ENCODE measurements at places on chromosomes 12 and 14. TPM values are rescaled to one million over a fixed set of nuclear protein-coding genes. Genes with fewer than 3 reads are reported as not detected.
A peak's percentile ranks its signal among the peaks of the same experiment; 100 is the strongest.

- no peak overlapping the region for H3K4me3 ChIP-seq
- no peaks in the 10 kb centered on the region for H3K4me1 ChIP-seq
- no peak overlapping the region for H3K27ac ChIP-seq
- no peaks in the 10 kb centered on the region for H3K27me3 ChIP-seq
These were observed 100.5 kb downstream of the SLC38A4 start for GRCh38 chr12:46725332-46725731.

- no peaks in the 10 kb centered on the region for H3K4me1 ChIP-seq
- no peak for DNase-seq
- no peaks in the 10 kb centered on the region for H3K36me3 ChIP-seq
- H3K27me3 ChIP-seq, result no peaks in the 10 kb centered on the region
- H3K4me3 ChIP-seq, result no peak overlapping the region
These were observed 22.7 kb upstream of the GTF2A1 start for GRCh38 chr14:81243499-81243898.

DNA sequence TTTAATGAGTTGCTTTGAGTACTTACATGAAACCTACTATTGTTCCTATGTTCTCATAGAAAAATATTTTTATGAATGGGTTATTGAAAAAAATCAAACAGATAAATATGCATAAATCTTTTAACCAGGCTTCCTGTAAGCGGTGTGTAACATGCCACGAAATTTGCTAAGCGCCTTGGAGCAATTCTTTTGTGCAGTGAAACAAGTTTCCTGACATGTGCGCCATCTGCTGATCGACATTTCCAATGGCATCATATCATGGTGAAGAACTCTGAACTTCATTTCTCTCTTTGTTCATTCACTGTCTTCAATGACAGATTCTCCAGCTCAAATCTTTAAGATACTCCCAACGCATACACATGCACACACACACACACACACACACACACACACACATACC, 145.6 kb upstream of the NAV3 start:
- DNase-seq, result no peak
- no peaks in the 10 kb centered on the region for H3K27me3 ChIP-seq
- no peak overlapping the region for H3K27ac ChIP-seq
- H3K4me1 ChIP-seq, result no peaks in the 10 kb centered on the region
- H3K36me3 ChIP-seq, result no peaks in the 10 kb centered on the region
- peak overlapping the region; percentile 29 for H3K4me3 ChIP-seq

- H3K27me3 ChIP-seq, result no peaks in the 10 kb centered on the region
- no peak for DNase-seq
- H3K4me3 ChIP-seq, result no peak overlapping the region
- H3K36me3 ChIP-seq, result no peaks in the 10 kb centered on the region
- H3K4me1 ChIP-seq, result no peaks in the 10 kb centered on the region
These were observed 164.0 kb downstream of the FOXN3 start for GRCh38 chr14:89252887-89253532.

- no peaks in the 10 kb centered on the region for H3K27me3 ChIP-seq
- DNase-seq, result no peak
- no peak overlapping the region for H3K27ac ChIP-seq
- no peak overlapping the region for H3K4me3 ChIP-seq
- H3K36me3 ChIP-seq, result no peaks in the 10 kb centered on the region
These were observed 1092.1 kb upstream of the TMEM132C start for GRCh38 chr12:127174881-127175280.

- no peaks in the 10 kb centered on the region for H3K4me1 ChIP-seq
- DNase-seq, result no peak
- H3K27ac ChIP-seq, result no peak overlapping the region
- H3K4me3 ChIP-seq, result no peak overlapping the region
- no peaks in the 10 kb centered on the region for H3K27me3 ChIP-seq
These were observed 7.8 kb downstream of the PRPF39 start for GRCh38 chr14:45091710-45092109.

GRCh38 chr12:43692064-43692463, 66.5 kb downstream of the PUS7L start:
- DNase-seq, result no peak
- no peak overlapping the region for H3K27ac ChIP-seq
- H3K27me3 ChIP-seq, result no peaks in the 10 kb centered on the region
- no peaks in the 10 kb centered on the region for H3K36me3 ChIP-seq
- H3K4me3 ChIP-seq, result no peak overlapping the region

DNA sequence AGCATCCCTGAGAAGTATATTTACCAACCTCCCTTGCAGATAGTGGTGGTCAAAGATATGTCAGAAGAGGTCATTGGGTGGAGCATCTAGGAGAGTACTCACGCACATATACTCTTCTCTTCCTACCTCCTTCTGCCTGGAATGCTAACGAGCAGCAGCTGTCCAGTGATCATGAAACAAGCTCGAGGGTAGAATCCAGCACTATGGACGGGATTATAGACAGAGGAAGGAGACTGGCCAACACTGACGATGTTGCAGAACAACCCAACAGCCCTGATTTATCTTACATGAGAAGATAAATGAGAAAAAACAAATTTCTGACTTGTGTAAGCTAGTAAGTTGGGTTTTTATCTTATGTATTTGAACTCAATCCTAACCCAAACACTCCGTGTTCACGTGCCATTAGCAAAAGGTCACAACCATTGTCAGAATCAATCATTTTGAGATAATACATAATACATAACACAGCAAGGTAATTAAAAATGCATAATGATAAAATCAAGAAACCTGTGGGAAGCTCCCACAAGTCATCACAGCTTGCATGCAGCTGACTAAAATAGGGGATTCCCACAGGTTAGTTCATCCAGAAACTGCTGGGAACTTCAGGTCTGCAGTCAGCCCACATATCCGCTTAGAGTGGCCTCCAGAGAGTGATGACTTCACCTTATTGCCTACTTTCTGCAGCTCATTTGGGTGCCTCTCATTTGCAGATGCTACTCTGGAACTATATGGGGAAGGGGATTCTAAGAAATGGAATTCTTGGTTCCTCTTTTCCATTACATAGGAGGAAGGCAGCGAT, 36.3 kb upstream of the STK38L start:
- no peaks in the 10 kb centered on the region for H3K4me1 ChIP-seq
- no peaks in the 10 kb centered on the region for H3K36me3 ChIP-seq
- no peaks in the 10 kb centered on the region for H3K27me3 ChIP-seq
- DNase-seq, result no peak
- no peak overlapping the region for H3K27ac ChIP-seq
- no peak overlapping the region for H3K4me3 ChIP-seq

DNA sequence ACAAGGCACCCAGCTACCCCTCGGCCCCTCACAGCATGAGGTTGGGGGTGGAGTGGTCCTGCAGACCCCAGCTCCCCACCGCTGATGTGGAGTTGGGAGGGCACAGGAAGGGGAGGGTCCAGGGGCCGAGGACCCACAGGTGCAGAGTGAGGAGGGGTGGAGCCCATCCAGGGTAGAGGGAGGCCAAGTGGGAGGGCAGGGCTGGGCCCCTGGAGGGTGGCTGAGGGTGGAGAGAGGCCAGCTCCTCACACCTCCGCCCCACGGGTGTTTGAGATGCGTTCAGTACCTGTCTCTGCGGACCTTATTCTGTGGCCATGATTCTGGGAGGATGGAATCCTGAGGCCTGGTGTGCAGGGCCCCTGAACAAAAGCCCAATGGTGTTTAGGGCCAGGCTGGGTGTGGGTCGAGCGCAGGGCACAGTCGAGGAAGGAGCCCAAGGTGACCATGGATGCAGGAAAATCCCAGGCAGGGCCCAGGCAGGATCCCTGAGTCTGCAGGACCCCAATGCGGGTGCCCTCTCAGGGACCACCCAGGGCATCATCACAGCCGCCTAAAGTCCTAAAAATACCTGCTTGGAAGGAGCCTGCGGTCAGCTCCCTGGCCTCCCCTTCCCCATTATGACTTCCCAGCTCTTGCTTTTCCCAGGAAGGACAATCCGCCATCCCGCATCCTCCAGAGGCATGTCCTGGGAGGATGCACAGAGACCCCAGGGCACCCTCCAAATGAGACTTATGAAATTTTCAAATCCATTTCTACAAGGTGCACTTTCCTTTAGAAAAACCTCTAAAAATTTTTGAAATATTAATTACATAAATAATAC, 377.1 kb upstream of the SFSWAP start:
- no peaks in the 10 kb centered on the region for H3K4me1 ChIP-seq
- H3K27me3 ChIP-seq, result no peaks in the 10 kb centered on the region
- H3K4me3 ChIP-seq, result no peak overlapping the region

DNA sequence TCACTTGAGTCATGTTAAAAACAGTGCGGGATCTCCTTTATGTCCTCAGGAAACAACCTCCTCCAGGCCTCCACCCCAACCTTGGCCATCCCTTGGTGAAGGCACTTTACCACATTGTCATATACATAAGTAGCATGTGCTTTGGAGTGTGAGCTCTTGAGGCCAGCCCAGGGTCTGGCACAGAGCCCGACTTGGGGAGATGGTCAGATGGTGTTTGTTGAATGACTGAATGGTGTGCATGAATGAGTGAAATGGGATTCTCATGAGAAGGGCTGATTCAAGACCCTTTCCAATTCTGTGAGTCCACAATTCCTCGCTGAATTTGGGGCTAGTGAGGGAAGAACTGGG, 52.9 kb upstream of the DLK1 start:
- no peak overlapping the region for H3K4me3 ChIP-seq
- H3K27me3 ChIP-seq, result no peaks in the 10 kb centered on the region
- H3K27ac ChIP-seq, result no peak overlapping the region
- H3K36me3 ChIP-seq, result no peaks in the 10 kb centered on the region
- no peaks in the 10 kb centered on the region for H3K4me1 ChIP-seq
- DNase-seq, result no peak

DNA sequence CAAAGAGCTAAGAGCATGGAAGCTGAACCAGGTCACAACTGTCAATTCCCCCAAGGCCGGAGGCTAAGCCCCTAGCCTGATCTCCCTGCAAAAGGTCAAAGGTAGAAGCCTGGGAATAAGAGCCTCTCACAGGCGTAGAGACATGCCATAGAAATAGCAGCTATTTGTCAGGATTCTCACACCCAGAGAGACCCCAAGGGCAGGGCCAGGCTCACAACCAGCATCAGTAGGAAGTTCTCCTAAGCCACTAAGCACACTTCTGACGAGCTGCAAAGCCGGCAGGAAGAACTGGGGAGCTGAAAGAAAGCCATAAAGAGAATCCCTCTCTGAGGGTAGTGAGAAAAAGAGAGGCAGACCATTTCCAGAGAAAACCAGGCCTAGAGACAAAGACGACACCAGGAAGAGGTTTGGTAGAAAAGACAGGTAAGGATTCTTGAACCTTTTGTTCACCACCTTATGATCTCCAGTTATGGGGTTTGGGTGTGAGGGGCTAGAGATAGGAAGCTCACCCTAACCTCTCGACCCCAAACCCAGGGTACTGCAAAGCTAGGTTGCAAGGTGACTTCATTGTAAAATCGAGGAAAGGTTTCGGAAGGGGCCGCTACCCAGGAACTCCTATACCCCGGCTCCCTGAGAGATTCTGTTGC, 1.0 kb downstream of the SMARCC2 start:
- no peak for DNase-seq
- H3K36me3 ChIP-seq, result no peaks in the 10 kb centered on the region
- peaks cover 13% of the 10 kb centered on the region for H3K4me1 ChIP-seq

DNA sequence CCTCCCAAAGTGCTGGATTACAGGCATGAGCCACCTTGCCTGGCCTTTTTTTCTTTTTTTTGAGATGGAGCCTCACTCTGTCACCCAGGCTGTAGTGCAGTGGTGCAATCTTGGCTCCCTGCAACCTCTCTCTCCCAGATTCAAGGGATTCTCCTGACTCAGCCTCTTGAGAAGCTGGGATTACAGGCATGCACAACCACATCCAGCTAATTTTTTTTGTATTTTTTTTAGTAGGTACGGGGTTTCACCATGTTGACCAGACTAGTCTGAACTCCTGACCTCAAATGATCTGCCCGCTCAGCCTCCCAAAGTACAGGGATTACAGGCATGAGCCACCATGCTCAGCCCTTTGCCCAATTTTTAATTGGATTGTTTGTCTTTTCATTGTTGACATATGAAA, 58.0 kb downstream of the SINHCAF start:
- H3K27me3 ChIP-seq, result no peaks in the 10 kb centered on the region
- H3K4me3 ChIP-seq, result no peak overlapping the region
- no peaks in the 10 kb centered on the region for H3K36me3 ChIP-seq
- H3K27ac ChIP-seq, result no peak overlapping the region
- H3K4me1 ChIP-seq, result no peaks in the 10 kb centered on the region

DNA sequence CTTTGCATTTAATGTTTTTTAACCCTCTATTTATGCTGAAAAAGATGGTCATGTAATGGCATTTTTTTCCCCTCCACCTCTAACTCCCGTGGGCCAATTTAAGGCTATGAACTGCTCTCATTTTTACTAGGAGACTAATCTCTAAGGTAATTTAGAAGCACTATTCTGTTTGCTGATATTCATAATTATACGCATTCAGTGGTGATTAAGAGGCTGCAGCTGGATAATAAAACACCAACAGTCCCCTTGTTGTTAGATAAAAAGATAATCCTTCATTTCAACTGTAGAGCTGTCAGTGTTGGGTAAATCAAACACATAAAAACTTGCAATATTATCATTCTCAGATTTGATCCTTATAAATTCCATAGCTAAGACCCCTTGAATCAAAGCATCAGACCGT, 8.9 kb downstream of the MYO1H start:
- no peak for DNase-seq
- no peaks in the 10 kb centered on the region for H3K4me1 ChIP-seq
- no peak overlapping the region for H3K27ac ChIP-seq
- no peaks in the 10 kb centered on the region for H3K27me3 ChIP-seq

DNA sequence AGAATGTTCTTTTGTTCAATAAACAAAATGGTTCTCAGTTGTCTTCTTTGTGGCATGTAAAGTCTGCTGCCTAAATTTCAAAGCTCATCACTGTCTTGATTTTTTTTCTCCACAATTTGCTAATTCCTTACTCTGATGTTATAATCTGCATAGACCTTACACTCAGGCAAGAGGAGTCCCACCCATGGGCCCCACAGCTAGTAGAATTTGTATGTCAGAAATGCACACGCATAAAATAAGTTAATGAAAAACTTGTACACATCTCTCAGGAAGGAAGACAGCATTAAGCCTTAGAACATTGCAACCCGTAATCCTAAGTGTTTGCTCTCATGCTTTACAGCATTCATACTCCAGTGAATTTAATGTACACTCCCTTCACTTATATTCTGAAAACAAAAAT, 280.8 kb downstream of the ATXN7L3B start:
- no peaks in the 10 kb centered on the region for H3K4me1 ChIP-seq
- H3K27me3 ChIP-seq, result no peaks in the 10 kb centered on the region
- no peaks in the 10 kb centered on the region for H3K36me3 ChIP-seq
- no peak overlapping the region for H3K27ac ChIP-seq
- DNase-seq, result no peak
- no peak overlapping the region for H3K4me3 ChIP-seq

DNA sequence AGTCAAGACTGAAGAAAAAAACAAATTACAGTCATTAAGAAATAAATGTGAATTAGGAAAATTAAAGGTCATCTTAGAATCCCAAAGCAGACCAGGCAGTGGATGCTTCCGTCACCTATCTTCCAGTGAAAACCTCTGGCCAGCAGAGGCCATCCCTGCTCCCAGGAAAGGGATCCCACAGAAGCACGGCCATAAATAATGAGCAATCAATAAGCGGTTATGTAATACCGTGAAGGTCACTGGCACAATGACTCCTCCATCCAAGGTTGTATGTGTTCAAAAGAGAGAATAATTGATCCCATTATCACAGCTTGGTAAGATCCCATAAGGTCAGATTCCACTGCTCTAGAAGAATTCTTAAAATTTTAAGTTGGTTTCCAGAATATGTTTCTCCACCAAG, 85.7 kb downstream of the PPP2R5E start:
- H3K27me3 ChIP-seq, result no peaks in the 10 kb centered on the region
- no peaks in the 10 kb centered on the region for H3K4me1 ChIP-seq
- no peaks in the 10 kb centered on the region for H3K36me3 ChIP-seq
- no peak overlapping the region for H3K27ac ChIP-seq
- H3K4me3 ChIP-seq, result no peak overlapping the region

Gene RNASE3
- total RNA-seq, result not detected

Gene PTPRB
- 18.4 TPM for total RNA-seq

Gene GPR68
- total RNA-seq, result 0.66 TPM

Gene LYZ
- 99.9 TPM for total RNA-seq

Gene SIX6
- total RNA-seq, result not detected

Gene RNASE7
- total RNA-seq, result 1.6 TPM
